ENCODE measurements at places on chromosomes 12 and 14.
A peak's percentile ranks its signal among the peaks of the same experiment; 100 is the strongest.

- DNase-seq: no peak
Measured at GRCh38 chr12:106297681-106298080, 4.9 kb upstream of the TCP11L2 start.

DNA sequence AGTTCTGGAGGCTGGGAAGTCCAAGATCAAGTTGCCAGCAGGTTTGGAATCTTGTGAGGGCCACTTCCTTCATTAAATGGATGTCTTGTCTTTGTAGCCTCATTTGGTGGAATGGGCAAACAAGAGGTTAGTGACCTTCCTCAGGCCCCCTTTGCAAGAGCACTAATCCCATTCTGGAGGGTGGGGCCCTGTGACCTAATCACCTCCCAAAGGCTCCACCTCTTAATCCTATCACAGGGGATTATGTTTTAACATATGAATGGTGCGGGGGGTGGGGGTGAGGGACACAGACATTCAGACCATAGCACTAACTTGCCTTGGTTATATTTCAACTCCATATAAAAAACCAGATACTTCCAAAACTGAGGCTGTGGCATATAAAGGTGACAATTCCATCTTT, 59.9 kb upstream of the PPP4R3A start:
- no peak for DNase-seq

- DNase-seq: peak; percentile 30
Measured at GRCh38 chr14:71551291-71551950, 380.8 kb upstream of the RGS6 start.

DNA sequence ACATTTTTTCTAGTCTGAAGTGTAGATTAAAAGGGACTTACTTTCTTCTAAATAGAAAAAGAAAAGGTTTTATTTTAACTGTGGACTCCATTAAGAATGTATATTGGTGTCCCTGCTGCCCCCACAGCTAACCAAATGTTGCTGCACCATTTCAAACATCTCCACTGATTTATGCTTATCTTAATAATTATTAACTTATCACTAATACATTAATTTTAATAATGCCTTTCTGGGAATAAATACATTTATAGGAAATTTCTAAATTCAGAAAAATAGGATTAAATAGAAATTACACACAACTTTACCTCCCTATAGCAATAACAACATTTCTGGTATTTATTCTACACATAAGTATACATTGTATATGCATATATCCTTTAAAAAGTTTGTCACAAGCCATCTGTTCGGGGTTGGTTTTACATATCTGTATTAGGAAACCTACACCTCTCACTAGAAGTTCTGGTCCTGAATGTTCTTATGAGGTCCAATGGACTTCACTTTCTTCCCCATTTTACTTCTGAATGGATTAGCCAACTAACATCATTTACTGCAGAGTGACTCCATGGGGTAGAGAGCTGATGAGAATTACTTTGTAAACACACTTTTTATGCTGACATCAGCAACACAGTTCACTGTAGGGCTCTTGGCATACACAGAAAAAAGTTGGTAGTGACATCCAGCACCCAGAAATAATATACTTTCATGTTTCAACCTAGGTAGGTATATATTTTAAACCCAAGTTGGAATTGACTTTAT, 9.4 kb upstream of the SELPLG start:
- DNase-seq: no peak

GRCh38 chr12:104083769-104084475, 19.6 kb downstream of the HCFC2 start:
- DNase-seq: no peak

GRCh38 chr14:80624581-80624980, 317.0 kb downstream of the CEP128 start:
- DNase-seq: no peak

DNA sequence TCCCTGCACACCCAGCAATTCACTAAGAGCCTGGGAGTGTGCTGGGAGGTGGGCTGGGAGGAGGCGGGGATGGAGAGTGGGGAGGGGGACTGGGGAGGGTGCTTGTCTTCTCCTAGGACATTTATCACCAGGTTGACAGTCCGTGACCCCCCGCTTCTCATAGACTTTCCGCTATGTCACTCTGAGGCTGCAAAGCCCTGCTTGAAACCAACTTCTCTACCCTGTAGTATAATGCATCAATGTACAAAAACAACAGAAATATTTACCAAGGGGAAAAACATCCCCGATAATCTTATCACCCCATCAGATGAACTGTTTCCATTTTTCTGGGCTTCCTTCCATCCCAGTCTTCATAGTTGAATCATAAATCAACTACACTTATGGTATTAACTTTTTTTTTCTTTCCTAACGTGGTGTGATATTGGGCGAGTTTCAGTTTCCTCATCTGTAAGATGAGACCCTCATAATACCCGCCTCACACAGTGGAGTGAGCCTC, 28.6 kb upstream of the BATF start:
- DNase-seq: no peak

DNA sequence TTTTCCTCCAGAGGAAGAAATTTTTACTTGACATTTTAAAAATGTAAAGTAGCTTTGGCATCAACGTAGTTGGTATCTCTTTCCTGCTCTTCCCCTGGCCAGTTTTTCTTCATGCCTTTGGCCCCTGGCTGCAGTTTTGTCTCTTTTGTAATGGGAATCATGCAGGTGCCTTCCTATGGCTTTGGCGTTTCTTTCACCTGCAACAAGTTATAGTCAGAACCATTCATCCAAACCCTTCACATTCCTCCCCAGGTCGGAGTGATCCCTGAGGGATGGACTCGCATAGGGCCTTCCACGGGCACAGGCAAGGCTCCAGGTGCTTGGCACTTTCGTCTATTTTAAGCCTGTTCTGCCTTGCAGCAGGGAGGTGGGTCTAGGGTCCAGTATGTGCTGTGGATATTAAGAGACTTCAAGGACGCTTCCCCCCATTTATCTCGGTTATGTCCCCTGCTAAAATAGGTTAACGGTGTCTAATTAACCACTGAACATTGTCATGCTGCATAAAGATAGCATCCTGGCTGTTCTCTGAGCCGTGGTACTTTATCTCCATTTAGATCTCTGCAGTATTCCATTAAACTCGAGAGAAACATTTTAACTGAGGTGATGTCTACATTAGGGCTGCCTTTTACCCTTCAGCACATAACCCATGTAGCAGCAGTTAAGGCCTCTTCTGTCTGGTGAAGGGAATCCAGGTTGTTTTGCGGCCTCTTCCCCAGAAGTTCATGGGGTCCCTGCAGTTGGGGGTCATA, 66.3 kb downstream of the IFT43 start:
- DNase-seq: no peak

DNA sequence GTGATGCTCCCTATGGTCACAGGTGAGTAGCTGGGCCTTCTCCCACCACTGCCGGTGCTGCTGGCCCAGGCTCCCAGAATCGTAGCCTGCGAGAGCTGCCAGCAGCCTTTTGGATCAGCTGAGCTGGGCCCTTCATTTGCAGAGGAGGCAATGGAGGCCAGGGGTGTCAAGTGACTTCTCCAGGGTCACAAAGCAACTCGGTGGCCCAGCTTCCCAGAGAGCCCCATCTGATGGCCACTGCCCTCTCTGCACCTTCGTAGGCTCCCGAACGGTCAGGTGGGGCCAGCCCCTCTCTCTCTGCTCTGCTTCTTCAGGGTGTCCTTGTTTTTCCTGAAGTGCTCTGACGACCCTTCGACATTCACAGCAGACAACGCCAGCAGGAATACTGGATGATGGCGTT, 4.6 kb downstream of the KRT80 start:
- no peak for DNase-seq

DNA sequence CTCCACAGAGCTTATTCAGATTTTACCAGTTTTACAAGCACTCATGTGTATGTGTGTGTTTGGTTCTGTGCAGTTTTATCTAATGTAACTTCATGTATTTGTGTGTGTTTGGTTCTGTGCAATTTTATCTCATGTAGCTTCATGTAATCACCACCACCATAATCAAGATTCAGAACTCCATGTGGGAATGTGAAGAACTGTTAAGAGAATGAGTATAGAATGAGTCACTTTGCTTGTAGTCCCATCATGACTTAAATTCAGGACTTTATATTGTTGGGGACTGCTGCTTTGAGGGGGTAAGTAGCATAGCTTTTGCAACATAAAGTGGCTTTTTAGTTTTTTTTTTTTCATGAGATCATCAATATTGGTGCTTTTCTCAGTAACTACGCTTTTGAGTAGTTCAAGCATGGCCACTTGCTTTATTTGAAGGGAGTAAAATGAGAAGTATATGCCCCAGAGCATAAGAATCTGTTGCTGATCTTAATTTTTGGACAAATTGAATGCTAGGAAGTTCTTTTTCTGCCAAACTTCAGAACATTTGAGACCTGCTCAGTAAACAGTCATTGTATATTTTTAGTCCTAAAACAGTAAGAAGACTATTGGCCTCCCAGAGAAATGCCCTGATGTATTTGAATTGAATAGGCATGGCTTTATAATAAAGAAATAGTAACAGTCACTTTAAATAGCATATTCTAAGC, 28.8 kb downstream of the PROX2 start:
- DNase-seq: peak; percentile 67

DNA sequence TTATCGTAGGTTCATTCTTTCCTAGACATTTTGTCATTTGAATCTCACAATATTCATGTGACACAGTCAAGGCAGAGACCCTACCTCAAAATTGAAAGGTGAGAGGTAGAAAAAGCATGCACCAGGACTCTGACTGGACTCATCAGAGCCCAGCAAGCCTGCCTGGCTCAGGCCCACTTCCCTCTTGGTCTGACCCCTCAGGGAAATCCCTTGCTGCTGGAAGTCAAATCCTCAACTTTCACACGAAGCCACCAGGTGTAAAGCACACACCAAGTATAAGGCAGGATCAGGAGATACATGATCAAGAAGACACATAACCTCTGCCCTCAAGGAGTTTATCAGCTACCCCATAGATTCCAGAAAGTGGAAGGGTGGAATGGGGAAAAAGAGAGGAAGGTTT, 18.8 kb downstream of the NIN start:
- DNase-seq: no peak

- no peak for DNase-seq
Measured at GRCh38 chr12:65450625-65451024, 172.1 kb downstream of the MSRB3 start.

DNA sequence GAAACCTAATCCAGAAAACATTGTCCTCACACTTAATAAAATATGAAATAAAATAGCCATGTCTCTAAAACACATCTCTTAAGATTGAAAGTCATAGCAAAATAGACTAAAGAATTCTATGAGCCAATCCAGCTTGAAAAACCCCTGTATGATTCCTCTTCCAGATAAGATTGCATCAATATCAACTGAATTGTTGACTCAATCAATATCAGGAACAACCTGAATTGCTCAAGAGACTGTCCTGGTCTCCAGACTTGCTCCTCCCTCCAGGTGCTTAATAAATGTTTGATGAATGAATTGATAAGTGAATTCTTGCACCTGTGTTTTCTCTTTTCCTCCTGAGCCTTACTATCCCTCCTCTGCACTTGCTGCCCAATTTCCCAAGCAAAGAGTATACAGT, 162.1 kb downstream of the NTF3 start:
- no peak for DNase-seq

- DNase-seq: no peak
Measured at GRCh38 chr14:64965356-64966000, 6.7 kb downstream of the RAB15 start.
